ENCODE measurements at places on chromosomes 5 and 9.

GRCh38 chr9:112166176-112167140 lies 8.6 kb downstream of the SUSD1 start:
- no peak for DNase-seq

DNA sequence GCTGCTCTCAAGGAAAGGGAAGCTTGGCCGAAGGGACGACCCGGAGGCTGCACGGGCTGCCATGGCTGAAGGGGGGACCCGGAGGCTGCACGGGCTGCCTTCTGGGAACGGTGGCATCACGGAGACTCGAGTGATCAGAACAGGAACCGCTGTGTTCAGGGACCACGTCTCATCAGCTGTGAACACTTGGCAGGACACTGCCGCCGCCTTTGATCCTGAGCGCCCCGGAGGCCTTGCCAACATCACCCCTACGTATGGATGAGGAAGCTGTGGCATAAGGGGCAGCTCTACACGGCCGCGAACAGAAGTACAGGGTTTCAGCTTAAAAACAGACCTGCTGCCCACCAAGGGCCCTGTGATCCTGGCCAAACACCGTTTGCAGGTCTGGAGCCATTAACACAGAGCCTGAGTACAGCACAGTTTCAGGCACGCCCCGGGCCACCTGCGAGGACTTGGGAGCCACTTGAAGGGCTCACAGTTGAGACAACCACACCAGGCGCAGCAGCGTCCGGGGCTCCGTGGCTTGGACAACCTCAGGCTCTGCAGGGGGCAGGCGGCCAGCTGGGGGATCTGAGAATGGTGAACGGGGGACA lies 23.9 kb upstream of the TERT start:
- no peak for DNase-seq

DNA sequence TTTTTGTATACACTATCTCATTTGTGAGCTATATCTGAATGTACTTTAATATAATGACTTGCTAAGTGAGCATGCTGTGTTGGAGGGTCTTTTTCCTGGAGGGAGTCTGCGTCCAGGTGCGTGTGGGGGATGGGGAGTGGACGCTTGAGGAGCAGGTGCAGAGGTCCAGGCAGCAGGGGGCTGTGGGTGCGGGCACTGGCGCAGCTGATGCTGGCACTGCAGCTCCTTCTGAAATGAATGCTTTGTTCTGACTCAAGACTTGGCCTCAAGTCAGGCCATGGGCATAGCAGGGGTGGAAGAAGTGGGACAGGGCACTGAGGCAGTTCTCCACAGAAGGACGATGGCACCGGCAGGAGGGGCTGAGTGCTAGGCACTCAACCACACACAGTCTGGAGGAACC lies 165.7 kb upstream of the IRX1 start:
- DNase-seq: no peak

- DNase-seq: no peak
Measured at GRCh38 chr9:87067426-87067825, 120.1 kb upstream of the GAS1 start.

- DNase-seq: no peak
Measured at GRCh38 chr5:177350776-177351391, 584 bp downstream of the LMAN2 start.

DNA sequence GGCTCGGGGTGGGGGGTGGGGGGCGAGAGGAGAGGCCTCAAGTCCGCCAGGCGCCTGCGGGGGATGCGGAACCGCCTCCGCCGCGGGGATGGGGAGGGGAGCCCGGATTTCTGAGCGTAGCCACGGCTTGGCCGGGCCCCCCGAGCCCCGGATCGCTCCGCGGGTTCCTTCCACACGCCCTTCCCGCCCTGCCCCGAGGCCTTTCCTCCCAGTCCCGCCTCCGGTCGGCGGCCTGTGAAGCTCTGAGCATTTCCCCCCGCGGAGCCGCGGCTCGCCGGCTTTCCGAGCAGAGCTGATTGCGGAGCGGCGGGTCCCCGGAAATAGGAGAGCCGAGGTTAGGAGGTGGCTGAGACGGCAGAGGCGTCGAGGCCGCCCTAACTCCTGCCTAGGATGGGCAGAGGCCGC lies 6.1 kb downstream of the IRX4 start:
- no peak for DNase-seq

- no peak for DNase-seq
Measured at GRCh38 chr9:133901184-133901835, 90.8 kb downstream of the VAV2 start.

DNA sequence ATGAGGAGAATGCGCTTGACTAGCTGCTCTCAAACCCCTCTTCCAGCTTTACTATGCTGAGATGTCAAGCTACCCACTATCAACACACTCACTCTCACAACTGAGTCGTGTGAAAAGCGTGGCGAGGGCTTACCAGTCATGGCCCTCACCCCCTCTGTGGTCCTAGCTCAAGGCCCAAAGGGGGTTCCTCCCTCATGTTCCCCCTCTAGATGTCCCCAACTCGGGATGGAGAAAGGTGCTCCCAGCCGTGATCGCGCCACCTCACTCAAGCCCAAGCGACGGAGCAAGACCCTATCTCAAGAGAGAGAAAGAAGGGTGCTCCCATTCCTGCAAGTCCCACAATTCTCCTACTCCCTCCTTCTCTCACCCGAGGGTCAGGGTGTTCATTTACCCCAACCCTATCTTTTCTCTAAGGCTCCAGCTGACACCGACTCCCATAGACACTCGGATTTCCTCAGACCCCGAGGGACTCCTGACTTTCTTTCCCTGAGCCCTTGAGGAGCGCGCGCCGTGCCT lies 559 bp downstream of the SLC38A9 start:
- no peak for DNase-seq

GRCh38 chr9:136687721-136688223 lies 515 bp upstream of the AGPAT2 start:
- DNase-seq: no peak

DNA sequence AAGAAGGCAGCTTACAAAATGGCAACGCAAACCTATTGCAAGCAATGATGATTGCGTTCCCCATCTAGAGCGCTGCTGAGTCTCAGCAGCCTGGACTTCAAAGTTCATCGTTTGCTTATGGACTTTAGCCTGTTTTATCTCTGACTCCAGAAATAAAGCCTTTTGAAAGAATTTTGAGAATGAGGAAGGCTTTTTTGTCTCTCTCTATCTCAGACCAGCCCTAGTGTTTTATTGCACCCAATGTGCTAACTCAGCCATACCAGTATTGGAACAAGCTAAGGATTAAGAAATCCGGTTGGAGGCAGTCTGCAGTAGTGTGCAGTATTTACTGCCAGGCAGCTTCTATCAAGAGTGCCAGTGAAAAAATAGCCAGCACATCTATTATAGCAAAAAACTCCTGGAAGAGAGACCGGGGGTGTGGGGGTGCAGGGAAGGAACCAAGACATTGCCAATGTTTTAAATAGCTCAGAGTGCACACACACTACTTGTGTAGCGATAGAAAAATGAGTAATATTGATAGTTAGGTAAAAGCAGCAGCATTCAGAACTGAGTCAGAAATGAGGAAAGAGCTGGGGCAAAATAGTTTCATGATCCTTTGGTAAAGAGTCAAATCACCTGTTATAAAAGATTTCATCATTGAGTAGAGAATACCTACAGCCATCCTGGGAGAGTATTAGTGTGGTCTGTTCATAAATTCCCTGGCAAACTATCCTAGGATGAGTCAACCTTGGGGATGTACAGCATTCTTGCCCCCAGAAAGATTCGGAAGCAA lies 219.0 kb downstream of the ZNF608 start:
- no peak for DNase-seq

GRCh38 chr5:155750571-155750970 lies 576.4 kb upstream of the SGCD start:
- no peak for DNase-seq

DNA sequence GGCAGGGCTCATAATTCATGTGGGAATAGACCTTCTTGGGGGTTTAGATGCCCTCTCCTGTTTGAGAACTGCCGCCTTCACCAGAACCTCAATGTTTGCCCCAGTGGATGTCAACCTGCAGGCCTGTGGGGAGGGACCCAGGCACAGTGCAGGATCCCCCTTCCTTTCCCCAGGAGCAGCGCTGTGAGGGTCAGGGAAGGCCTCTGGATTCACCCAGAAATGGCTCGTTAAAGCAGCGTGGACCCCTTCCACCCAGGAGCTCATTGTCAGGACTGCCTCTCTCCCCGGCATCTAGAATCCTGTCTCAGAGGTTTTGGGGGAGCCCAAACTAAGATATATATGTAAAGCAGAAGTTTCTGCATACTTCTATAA lies 188.3 kb downstream of the GADD45G start:
- DNase-seq: no peak

DNA sequence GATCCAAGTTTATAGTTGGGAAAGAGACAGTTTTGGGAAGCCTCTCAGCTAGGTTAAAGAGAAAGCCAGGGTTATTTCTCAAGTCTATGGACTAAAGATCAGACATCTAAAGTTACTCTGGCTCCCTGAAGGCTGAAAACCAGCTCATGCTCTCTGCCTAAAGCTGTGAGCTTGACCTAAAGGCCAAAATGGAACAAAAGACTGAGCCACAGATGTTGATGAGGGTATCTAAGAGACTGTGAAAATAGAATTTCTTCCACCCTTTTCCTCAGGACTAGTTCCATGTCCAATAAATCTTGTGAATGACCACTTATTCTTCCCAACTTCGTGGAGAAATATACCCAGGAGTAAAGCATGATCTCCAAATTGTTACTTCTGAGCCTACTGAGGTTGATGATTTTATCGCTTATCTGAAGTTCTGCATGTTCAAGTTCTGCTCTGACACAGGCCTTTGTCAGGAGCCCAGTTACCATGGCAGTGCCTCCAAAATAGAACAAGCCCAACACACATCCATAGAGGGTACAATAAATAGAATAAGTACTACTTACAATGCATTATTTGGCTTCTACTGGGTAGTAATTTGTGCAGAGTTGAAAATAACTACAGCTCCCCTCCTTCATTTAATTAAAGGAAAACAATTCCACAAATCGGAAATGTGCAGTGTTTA lies 373.6 kb downstream of the NTRK2 start:
- DNase-seq: no peak

DNA sequence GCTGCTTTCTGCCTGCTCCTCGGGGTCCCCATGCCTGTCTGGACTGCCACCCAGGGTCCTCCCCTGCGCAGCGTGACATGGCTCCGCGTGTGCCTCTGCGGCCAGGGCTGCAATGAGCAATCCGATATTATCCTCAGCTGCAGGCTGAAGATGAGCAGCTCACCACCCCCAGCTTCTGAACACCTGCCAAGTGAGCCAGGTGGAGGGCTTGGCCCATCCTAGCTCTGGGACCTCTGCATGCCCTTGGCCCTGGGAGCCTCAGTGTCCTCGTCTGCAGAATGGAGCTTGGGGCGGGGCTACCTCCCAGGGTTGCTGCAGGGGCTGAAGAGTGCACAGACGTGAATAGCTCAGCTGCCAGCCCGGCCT lies 4.1 kb upstream of the MYMK start:
- no peak for DNase-seq

DNA sequence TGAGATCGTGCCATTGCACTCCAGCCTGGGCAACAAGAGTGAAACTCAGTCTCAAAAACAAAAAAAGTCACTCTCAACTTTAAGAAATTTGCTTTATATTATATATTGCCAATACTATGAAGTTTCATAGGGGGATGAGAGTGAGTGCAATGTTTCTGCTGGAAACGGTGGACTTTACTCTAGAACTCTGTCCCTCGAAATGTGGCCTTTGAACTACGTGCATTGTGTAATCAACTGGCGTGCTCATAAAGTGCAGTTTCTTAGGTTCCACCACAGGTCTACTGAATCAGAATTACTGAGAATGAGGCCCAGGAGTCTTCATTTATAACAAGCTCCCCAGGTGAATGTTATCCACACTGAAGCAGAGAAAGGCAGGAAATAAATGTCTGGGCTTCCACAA lies 24.1 kb downstream of the OR2K2 start:
- no peak for DNase-seq

- no peak for DNase-seq
Measured at GRCh38 chr9:70668751-70669150, 254.3 kb upstream of the KLF9 start.

DNA sequence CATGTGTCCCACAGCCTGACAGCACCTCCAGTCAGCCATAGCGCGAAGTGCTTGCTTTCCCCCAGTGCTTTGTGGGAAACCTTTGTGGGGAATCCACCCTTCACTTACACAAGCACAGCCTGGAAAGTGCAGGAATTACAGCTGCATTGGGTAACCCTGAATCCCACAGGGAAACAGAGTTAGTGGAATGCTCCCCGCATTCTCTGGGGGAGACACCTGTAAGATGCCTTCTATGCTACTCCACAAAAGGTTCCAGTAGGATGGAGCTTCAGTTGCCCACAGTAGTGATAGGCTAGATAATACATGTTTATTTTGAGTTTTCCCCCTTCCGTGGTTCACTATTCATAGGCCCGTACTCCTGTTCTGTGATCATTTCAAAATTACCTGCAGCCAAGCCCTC lies 60.3 kb downstream of the TLE4 start:
- DNase-seq: no peak

GRCh38 chr5:79516986-79517385 lies 3.1 kb upstream of the HOMER1 start:
- DNase-seq: no peak

- no peak for DNase-seq
Measured at GRCh38 chr5:108334225-108334624, 47.7 kb downstream of the FBXL17 start.

- no peak for DNase-seq
Measured at GRCh38 chr5:61257421-61257820, 74.6 kb upstream of the ZSWIM6 start.

DNA sequence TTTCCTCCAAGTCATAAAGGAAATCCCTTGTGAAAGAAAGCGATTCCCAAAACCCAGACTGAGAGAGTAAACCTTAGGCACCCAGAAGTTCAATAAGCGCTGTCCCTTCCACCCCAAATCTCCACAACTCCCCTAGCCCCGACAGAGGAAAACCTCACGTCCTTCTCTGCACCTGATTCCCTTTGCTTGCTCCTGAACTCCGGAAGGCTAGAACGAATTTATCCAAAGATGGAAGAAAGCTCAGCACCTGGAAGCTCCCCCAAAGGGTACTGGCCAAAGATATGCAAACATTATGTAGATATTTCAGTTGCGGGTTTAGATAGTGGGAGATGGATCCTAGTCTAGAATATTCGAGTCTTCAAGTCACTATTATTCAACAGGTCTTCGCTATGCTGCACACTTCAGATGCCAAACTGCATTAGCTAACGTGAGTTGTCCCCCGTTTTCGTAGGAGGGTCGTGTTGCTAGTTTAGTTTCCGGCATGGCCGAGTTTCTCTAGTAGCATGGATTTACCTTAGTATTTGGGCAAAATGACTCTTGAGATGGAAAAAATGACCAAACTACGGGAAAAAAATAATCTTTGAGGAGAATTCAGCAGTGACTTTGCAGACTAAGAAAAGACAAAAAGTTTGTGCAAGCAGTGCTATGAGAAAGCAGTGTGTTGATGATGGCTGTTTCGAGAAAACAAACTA lies 27.7 kb downstream of the NR2F1 start:
- DNase-seq: no peak

- no peak for DNase-seq
Measured at GRCh38 chr5:308672-309271, 12.7 kb upstream of the AHRR start.

DNA sequence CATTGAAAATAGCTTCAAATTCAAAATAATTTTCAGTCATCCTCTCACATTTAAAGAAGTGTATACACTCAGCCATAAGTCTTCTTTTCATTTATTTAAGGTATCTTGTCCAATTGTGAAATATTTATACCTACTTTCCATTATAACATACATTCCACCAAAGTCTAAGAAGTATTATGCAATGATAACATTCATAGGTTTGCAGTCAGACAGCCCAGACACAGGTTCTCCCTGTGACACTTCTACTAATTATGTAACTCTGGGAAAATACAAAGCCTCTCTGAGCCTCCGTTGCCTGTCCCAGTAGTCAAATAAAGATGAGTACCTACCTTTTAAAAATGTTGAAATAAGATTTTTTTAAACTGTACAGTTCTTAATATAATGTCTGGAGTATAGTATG lies 320.9 kb upstream of the RPS23 start:
- no peak for DNase-seq

- no peak for DNase-seq
Measured at GRCh38 chr5:167557359-167557758, 734.1 kb upstream of the WWC1 start.
